ENCODE measurements at places on chromosomes 13 and 19.

DNA sequence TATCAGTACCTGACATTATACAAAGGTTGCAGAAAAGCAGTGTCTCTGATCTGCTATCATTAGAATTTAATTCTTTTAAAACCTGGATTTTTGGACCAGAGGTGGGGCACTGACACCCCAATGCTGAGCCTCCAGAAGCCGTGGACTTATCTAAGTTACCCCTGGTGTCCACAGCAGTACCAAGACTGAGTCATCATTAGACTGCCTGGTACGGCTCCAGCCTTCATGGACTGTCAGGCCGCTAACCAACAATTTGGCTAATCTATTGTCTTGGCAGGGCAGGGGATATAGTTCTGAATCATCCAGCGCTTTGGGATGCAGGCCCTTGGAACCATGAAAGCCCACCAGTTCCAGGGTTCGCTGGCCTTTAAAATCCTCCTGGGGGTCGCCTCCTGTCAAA, 78.3 kb downstream of the TSHZ3 start:
- DNase-seq = peak; percentile 81

GRCh38 chr13:29005763-29006120, 185.6 kb downstream of the MTUS2 start:
- no peak for DNase-seq

DNA sequence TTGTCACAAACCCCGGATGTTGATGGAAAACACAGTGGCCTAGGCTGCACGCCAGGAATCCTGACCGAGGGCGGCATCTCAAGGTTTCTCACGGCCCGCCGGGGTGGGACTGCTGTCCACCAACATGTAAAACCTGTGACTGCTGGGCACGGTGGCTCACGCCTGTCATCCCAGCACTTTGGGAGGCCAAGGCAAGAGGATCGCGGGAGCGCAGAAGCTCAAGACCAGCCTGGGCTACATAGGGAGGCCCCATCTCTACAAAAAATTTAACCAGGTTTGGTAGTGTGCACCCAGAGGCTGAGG, 11.2 kb downstream of the PLIN4 start:
- no peak for DNase-seq

- no peak for DNase-seq
Measured at GRCh38 chr19:47405854-47406417, 13.4 kb downstream of the MEIS3 start.

DNA sequence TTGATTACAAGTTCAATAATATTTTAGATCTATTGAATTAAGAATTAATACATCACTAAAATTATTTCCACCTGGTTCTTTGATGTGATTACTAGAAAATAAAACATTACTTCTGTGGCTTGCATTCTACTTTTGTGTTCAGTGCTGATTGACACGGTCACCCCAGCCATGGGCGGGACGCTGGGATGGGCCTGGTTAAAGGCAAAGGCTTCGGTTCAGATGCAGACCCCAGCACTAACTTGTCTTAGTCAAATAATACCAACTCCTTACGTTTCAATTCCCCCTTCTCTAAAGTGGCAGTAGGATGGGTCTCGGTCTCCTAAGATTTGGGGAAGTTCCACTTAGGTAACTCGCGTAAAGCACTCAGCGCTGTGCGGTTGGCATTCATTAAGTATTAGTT, 144.9 kb downstream of the URI1 start:
- no peak for DNase-seq

- no peak for DNase-seq
Measured at GRCh38 chr13:28301839-28302238, 163.5 kb downstream of the PAN3 start.

- DNase-seq = no peak
Measured at GRCh38 chr13:104683789-104684188, 1617.6 kb upstream of the SLC10A2 start.

GRCh38 chr19:46995492-46995891, 24.1 kb upstream of the NPAS1 start:
- DNase-seq = no peak

GRCh38 chr19:21202865-21203494, 61.1 kb downstream of the ZNF431 start:
- no peak for DNase-seq

DNA sequence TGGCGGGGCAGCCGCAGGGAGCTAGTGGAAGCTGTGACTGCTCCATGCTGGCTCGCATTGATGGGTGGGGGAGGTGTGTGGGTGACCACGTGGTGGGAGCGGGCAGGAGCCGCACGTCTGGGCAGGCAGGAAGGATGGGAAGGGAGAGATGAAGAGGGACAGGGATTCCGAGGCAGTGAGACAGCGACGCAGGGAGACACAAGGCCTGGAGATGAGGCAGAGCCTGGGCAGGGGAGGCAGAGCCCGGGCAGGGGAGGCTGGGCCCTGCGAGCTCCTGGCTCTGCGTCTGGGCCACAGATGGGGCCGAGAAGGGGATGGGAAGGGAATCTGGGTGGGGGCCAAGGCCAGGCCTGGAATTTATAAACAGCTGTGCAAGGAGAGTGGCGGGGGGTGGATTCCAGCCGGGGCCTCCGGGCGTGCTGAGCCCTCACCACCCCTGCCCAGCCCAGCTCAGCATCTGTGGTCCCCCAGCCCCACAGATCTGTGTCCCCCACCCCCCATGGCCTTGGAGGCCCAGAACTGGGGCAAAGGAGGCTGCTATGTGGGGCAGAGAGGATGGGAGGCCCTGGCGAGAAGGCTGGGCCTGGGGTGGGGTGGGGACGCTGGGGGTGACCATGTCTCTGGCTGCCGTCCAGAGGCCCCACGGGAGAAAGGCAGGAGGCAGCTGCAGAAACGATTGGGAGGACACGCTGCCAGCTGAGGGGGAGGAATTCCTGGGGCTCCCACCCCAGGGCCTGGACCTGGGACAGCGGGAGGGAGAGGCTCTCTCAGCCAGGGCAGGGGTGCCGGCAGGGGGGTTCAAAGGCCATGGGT, 6.0 kb downstream of the EHD2 start:
- peak; percentile 84 for DNase-seq

- DNase-seq = no peak
Measured at GRCh38 chr13:71862459-71862943, 4.5 kb downstream of the DACH1 start.

DNA sequence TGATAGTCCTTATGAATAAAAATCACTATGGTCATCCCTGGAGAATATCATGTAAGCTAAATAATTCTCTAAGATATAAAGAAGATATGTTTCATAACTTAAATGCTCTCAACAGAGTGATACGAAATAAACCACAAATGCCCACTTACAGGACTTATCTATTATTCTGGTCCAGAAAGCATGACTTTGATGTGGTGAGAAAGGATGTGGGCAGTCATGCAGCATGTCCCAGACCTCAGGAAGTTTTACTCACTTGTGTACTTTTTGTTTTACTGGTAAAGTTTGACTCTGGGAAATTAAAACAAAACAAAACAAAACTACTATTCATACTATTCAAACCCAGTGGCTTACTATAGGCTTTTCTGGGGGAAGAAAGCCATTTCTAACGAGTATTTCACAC, 483.2 kb upstream of the SLITRK6 start:
- DNase-seq = peak; percentile 81

GRCh38 chr13:106163426-106163825, 372.0 kb downstream of the EFNB2 start:
- no peak for DNase-seq

GRCh38 chr19:7366701-7367420, 18.1 kb downstream of the ARHGEF18 start:
- no peak for DNase-seq

DNA sequence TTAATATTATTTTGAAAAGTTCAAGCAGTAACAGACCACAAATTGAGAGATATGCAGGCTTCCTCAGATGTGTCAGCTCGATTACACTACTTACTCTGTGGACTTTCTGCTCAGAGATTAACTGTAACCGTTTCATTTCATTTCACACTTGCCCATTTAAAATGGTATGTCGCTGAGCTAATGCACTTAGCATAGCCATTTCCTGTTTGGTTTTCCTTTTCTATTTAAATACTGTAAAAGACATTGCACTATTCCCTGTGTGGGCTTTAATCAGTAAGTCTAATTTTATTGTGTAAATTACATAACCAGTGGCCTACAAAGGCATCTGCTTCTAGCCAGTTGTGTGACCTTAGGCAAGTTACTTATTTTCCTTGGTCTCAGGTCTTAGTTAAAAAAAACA, 237.6 kb downstream of the LACC1 start:
- peak; percentile 12 for DNase-seq

DNA sequence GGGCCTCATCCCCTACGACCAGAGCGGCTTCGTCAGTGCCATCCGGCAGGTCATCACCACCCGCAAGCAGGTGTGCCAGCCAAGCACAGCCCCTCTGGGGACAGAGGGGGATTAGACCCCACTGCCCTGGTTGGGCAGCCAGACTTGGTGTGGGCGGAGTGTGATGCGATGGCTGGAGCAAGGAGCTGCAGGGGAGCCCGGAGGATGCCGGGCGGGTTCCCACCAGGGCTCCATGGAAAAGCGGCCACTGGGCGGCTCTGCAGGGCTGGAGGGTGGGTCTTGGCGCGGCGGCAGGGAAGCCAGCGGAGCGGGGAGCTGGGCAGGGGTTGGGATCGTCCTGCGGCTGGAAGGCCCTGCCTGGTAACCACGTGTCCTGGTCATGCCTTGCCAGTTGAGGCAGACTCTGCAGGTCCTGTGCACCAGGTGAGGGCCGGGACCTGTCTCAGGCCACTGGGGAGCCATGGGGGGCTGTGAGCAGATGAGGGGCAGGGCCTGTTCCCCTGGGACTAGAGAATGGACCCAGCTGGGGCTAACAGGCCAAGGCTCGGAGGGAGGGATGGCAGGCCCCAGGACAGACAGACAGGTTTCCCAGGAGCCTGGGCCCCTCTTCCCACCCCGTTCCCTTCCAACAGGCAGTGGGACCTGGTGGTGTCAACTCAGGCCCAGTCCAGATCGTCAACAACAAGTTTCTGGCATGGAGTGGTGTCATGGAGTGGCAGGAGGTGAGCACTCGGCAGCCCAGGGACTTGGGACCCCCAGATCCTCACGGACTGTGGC, 6.3 kb downstream of the PTOV1 start:
- DNase-seq = no peak

- DNase-seq = no peak
Measured at GRCh38 chr13:110616103-110617101, 1.1 kb downstream of the NAXD start.

- DNase-seq = peak; percentile 84
Measured at GRCh38 chr19:58408152-58409009, at the start of gene ZNF584. TSS of gene ZNF584 (plus strand) at chr19:58408649. CDS start at chr19:58409148, 499 bp downstream.

DNA sequence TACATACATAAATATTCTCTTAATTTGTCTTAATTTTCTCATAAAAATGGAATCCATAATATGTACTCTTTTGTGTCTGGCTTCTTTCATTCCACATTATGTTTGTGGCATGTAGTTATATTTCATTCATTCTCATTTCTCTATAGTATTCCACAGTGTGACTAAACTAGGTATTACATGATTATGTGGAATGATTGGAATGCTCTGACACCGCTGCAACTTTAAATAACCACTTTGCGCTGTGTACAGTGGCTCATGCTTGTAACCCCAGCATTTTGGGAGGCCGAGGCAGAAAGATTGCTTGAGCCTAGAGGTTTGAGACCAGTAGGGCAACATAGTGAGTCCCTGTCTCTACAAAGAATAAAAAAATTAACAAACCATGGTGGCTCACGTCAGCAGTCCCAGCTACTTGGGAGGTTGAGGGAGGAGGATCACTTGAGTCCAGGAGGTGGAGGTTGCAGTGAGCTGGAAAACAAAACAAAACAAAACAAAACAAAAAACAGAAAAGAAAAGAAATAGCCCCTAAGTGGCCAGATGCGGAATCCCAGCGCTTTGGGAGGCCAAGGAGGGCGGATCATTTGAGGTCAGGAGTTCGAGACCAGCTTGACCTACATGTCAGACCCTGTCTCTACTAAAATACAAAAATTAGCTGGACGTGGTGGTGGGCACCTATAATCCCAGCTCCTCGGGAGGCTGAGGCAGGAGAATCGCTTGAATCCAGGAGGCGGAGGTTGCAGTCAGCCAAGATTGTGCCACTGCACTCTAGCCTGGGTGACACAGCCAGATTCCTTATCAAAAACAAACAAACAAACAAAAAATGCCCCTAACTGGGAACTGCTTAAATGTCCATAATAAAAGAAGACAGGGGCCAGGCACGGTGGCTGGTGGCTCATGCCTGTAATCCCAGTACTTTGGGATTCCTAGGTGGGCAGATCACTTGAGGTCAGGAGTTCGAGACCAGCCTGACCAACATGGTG, 8.0 kb upstream of the SAE1 start:
- DNase-seq = no peak

DNA sequence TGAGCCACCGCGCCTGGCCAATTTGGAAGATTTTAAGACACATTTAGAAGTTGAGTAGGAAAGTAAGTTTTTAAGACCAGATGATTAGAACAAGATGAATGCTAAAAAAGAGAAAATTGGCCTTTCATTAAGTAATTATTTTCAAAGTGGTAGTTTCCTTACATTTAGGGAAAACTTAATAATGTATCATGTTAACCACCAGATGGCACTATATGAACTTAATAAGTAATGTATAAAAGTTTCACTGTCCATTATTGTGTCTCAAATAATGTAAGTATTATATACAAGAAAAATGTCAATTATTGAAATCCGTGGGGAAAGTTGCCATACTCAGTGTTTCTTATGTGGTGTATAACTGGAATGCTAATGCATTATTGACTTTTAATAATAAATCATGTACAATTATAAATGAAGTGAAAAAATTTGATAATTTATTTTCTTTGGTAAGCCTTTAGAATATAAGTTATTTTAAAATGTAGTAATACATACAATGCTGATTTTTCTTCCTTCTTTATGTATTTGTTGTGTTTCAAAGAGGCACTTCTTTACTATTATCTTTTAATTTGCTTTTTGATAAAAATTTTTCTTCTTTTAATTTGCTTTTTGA, 29.2 kb downstream of the COG6 start:
- DNase-seq = peak; percentile 26

DNA sequence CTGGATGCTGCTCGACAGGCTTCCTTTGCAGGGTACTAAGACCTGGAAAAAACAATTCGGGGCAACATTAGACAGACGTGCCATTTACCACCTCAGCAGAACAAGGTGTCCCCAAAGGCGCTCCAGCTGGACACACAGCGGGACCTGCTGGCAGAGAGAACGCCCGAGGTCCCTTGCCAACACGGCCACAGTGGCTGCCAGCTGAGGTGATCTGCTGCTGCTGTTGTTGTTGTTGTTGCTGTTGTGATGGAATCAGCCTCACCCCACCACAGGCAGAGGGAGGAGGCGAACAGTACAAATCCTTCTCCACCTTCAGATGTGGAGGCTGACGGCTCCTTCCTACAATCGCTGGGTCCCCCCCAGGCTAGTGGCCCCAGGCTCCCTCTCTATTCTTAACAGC, 25.2 kb downstream of the ANKRD27 start:
- DNase-seq = no peak

GRCh38 chr13:60836821-60837220, 439.8 kb downstream of the TDRD3 start:
- DNase-seq = no peak

- no peak for DNase-seq
Measured at GRCh38 chr13:21739771-21740170, 68.9 kb downstream of the FGF9 start.

DNA sequence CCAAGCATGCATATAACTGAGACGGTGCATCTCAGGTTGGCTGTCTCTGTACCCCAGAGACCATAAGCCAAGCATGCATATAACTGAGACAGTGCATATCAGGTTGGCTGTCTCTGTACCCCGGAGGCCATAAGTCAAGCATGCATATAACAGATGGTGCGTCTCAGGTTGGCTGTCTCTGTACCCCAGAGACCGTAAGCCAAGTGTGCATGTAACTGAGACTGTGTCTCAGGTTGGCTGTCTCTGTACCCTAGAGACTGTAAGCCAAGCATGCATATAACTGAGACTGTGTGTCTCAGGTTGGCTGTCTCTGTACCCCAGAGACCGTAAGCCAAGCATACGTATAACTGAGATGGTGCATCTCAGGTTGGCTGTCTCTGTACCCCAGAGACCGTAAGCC, 30.8 kb downstream of the NLRP4 start:
- no peak for DNase-seq

- no peak for DNase-seq
Measured at GRCh38 chr13:85419611-85420010, 379.6 kb downstream of the SLITRK6 start.

Measured in astrocyte of the cerebellum (primary cell).